ENCODE measurements at places on chromosomes 7 and 10. TPM values are rescaled to one million over a fixed set of nuclear protein-coding genes. Genes with fewer than 3 reads are reported as not detected.

DNA sequence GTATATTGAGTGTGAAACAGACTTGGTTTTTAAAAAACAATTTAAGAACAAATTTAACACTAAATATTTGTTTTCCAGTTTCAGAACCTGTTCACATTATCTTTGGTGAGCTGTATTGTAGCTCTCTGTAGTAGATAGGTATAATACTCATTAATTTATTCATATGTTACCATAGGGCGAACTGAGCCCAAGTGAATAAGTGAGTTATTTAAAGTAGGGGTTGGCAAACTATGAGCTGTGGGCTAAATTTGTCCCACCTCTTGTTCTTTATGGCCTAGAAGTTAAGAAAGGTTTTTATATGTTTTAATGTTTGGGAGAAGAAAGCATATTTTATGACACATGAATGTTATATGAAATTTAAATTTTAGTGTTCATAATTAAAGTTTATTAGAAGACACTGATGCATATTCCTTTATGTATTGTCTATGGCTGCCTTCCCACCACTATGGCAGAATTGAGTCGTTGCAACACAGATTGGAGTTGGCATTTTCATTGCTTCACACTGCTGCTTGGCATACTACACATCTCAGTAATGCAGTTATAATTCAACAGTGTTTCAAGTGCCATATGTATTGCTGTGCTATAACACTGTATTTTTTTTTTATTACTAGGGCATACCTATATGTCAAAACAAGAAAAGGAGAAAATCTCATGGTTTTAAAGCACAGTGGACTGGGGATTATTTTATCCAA is 146.5 kb downstream of the ADK start:
- DNase-seq, result no peak
- no peak overlapping the region for H3K4me3 ChIP-seq
- H3K27me3 ChIP-seq, result no peaks in the 10 kb centered on the region
- H3K4me1 ChIP-seq, result no peaks in the 10 kb centered on the region
- H3K27ac ChIP-seq, result no peak overlapping the region
- H3K36me3 ChIP-seq, result no peaks in the 10 kb centered on the region

DNA sequence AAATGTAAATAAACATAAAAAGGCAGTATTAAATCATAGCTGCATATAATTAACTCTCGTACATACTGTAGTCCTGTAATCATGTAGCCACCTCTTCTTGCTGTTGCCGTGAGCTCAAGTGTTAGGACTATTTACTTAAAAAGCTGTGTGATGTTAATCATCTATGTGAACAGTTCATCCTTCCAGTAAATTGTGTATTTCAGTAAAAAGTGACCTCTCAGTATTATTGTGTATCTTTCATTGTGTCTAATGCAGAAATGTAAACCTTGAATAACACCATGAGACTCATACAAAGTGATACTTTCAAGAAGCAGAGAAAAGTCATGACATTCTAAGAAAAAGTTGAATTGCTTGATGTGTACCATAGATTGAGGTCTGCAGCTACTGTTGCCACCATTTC is 38.0 kb downstream of the ADD3 start:
- no peak overlapping the region for H3K27ac ChIP-seq
- no peak for DNase-seq
- no peaks in the 10 kb centered on the region for H3K4me1 ChIP-seq
- H3K27me3 ChIP-seq, result no peaks in the 10 kb centered on the region

- no peaks in the 10 kb centered on the region for H3K27me3 ChIP-seq
- DNase-seq, result no peak
- peaks cover 53% of the 10 kb centered on the region for H3K4me1 ChIP-seq
- H3K27ac ChIP-seq, result no peak overlapping the region
- no peak overlapping the region for H3K4me3 ChIP-seq
Measured at GRCh38 chr7:105685161-105685560, 103.9 kb upstream of the EFCAB10 start.

DNA sequence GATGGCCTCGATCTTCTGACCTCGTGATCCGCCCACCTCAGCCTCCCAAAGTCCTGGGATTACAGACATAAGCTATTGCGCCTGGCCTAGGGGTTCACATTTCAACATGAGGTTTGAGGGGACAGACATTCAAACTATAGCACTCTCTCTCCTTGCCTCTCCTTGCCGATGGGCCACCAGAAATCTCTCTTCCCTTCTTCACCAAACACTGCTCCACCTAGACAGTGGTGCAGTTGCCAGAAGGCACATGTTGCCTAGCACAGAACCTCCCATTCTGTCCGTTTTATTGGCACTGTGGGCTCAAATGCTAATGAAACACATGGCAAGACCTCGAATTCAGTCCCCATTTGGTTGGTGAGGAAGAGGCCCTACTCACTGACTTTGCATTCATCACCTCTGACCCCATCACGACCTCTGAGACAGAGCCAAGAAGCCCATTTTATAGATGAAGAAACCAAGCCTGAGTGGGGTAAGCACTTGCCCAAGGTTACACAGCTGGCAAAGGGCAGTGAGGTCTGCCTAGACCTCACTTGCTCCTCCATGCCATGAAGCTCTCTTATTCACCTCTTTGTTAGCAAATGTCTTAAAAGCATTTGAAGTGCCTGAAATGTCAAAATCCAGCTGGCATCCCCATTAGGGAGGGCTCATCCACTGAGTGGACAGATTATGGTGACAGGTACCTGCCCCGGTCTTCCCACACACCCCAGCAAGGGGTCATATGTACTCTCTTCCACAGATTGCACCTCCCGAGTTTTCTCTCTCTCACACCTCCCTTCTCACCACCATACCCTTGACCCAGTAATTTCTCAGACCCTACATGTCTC is 34.0 kb downstream of the GPRIN2 start:
- H3K36me3 ChIP-seq, result no peaks in the 10 kb centered on the region
- H3K27ac ChIP-seq, result no peak overlapping the region
- DNase-seq, result no peak
- no peaks in the 10 kb centered on the region for H3K27me3 ChIP-seq
- no peak overlapping the region for H3K4me3 ChIP-seq

DNA sequence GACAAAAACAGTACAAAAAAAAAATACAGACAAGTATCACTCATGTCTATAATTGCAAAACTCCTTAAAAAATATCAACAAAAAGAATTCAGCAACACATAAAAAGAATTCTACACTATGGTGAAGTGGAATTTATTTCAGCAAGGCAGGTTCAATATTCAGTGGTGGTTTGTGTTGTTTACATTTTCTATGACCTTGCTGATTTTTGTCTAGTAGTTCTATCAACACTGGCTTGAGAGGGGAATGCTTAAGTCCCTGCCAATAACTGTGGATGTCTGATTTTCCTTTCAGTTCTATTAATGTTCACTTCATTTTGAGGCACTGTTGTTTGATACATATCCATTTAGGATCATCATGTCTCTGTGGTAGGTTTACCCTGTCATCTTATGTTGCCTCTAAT is 58.5 kb downstream of the CADPS2 start:
- no peaks in the 10 kb centered on the region for H3K27me3 ChIP-seq
- no peak overlapping the region for H3K4me3 ChIP-seq
- H3K27ac ChIP-seq, result no peak overlapping the region
- H3K36me3 ChIP-seq, result no peaks in the 10 kb centered on the region

DNA sequence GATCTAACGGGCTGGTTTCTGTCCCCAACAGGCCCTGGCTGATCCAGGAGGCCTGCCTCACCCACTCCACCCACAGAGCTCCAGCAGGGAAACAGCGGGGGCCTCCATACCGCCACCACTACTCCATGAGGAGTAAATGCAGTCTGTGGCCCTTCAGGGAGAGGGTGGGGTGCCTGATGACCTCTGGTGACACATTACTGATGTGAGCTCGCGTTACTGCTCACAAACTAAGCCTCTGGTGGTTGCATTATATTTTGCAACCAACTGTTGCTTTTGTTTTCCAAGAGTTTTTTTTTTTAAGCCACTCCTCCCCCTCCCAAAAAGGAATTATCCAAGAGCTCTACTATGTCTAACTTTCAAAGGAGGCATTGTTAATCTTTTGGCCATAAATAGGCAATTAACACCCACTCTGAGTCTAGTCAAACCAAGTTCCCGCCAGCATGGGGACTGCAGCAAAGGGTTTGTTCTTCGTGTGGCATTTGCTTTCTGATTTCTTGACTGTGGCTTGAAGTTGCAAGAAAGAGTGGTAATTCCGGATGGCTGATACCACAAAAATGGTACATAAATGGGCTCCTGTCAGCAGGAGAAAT is 72.6 kb downstream of the FAM53B start:
- H3K36me3 ChIP-seq, result no peaks in the 10 kb centered on the region
- no peak overlapping the region for H3K27ac ChIP-seq
- H3K27me3 ChIP-seq, result no peaks in the 10 kb centered on the region
- DNase-seq, result peak; percentile 57
- no peak overlapping the region for H3K4me3 ChIP-seq

The SMKR1 gene
- not detected for total RNA-seq

The CCDC172 gene
- total RNA-seq, result 3.8 TPM

The PRRT4 gene
- total RNA-seq, result 0.56 TPM

The ASB10 gene
- not detected for total RNA-seq

The AGMO gene
- 0.42 TPM for total RNA-seq

The LRMDA gene
- total RNA-seq, result not detected
